ENCODE measurements at places on chromosomes 7 and 10.
A peak's percentile ranks its signal among the peaks of the same experiment; 100 is the strongest.

DNA sequence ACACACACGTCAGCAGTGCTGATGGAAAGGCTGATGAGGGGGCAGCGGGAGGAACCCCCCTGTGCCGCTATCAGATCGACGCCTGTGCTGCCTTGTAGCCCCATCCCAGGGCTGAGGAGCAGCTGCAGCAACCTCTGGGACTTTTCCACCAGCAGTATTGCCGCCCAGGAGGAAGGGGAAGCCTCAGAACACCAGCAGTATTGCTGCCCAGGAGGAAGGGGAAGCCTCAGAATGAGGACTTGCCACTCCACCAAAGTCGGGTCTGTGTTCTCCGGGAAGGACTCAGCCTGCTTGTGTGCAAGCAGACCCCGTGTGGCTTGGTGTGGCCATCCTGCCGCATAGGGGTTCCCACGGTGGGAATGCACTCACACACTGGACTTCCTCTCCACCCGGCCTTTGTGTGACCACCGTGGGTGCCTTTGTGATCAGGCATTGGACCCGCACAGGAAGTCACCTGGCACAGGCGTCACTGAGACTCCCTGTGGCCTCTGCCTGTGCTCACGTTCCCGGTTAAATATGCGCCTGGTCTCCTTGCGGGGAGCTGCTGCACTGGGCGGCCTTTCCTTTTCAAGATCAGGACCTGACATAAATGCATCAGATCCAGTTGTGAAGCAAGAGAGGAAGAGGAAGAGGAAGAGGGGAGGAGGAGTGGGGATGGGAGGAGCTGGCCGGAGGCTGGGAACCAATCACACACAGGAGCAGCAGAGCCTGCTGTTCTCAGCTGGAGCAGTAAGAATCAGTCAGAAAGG lies 248.5 kb downstream of the DNAJB6 start:
- DNase-seq: no peak

DNA sequence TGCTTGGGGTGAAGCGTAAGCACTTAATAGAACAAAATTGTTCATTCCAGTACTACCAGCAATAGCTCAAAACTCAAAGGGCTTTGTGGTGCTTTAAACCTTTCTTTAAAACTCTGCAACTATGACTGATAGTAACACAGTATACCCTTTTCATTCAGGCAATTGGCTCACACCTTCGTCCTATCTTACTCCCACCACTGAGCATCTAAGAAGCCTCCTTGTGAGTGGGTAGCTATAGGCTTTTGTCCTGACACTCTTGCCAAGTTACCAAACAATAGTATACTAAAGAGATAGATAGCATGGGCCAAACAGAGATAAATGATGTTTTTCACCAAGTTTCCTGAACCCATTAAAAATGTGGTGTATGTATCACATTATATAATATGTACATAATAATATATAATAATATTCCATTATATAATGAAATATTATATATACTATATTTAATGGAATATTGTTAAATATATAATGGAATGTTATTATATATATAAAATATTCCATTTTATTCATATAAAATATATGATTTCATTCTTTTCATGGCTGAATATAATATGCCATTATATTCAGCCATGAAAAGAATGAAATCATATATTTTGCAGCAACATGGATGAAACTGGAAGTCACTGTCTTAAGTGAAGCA lies 96.2 kb downstream of the TES start:
- no peak for DNase-seq

GRCh38 chr10:88103576-88103975 lies 240.2 kb downstream of the PTEN start:
- DNase-seq: no peak

DNA sequence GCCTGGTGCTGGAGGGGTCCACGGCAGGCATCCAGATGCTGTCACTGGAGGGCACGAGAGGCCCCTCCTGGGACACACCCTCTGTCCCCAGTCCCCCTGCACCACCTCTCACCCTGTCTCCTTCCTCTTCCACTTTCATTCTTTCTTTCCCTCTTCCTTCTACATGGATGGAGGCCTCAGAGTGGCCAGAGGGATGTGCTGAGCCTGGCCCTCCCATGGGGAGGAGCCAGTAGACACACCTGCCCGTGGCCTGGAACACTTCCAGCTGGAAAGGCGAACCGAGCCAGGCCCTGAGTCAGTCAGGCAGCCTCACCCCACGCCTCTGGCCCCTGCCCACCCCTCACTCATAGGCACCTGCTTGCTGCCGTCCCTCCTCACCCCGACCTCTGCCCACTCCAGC lies 55.9 kb upstream of the MXI1 start:
- no peak for DNase-seq

- DNase-seq: peak; percentile 79
Observed at GRCh38 chr7:4479367-4480039, 202.6 kb upstream of the FOXK1 start.

Data from Daoy (cell line).